ENCODE measurements at places on chromosomes 6 and 20. TPM values are rescaled to one million over a fixed set of nuclear protein-coding genes. Genes with fewer than 3 reads are reported as not detected.

SYCP2 gene
- total RNA-seq: 0.30 TPM

CST4 gene
- 0.25 TPM for total RNA-seq

SLC35D3 gene
- not detected for total RNA-seq

PAX1 gene
- not detected for total RNA-seq

IPCEF1 gene
- 0.34 TPM for total RNA-seq

IRAK1BP1 gene
- 3.3 TPM for total RNA-seq

AK9 gene
- 1.5 TPM for total RNA-seq

HLA-DOB gene
- total RNA-seq: 0.10 TPM

RSPH4A gene
- 0.10 TPM for total RNA-seq

BANF2 gene
- not detected for total RNA-seq

L3MBTL3 gene
- total RNA-seq: 12.6 TPM

DACT2 gene
- not detected for total RNA-seq

COL12A1 gene
- 51.1 TPM for total RNA-seq

MAP7 gene
- total RNA-seq: 0.25 TPM

IMPG1 gene
- not detected for total RNA-seq

SYNDIG1 gene
- total RNA-seq: not detected

NFATC2 gene
- 10.7 TPM for total RNA-seq

SALL4 gene
- under 0.01 TPM for total RNA-seq

PPIL6 gene
- total RNA-seq: not detected

CD109 gene
- total RNA-seq: 55.0 TPM

ARG1 gene
- total RNA-seq: not detected

ERVFRD-1 gene
- 6.5 TPM for total RNA-seq

UNC93A gene
- not detected for total RNA-seq

SMOC2 gene
- not detected for total RNA-seq

SGK2 gene
- not detected for total RNA-seq

CFB gene
- total RNA-seq: 3.9 TPM

STMND1 gene
- total RNA-seq: not detected

SCUBE3 gene
- 0.15 TPM for total RNA-seq

CD24 gene
- total RNA-seq: not detected

ARFRP1 gene
- 50.4 TPM for total RNA-seq

ABHD12 gene
- total RNA-seq: 37.2 TPM

ATP6V1G2 gene
- total RNA-seq: 0.39 TPM

KIAA1755 gene
- total RNA-seq: not detected

BPIFB2 gene
- not detected for total RNA-seq

ABHD16A gene
- total RNA-seq: 38.2 TPM

CST2 gene
- total RNA-seq: not detected

NSFL1C gene
- total RNA-seq: 61.7 TPM

C20orf144 gene
- 0.05 TPM for total RNA-seq

RAB44 gene
- 0.07 TPM for total RNA-seq

CLDN20 gene
- total RNA-seq: not detected

LRRN4 gene
- 0.07 TPM for total RNA-seq

PLN gene
- not detected for total RNA-seq

HLA-DMA gene
- 4.9 TPM for total RNA-seq

TPX2 gene
- total RNA-seq: 111 TPM

ARFGEF3 gene
- 5.3 TPM for total RNA-seq

ULBP1 gene
- total RNA-seq: 0.94 TPM

IL20RA gene
- not detected for total RNA-seq

CALHM4 gene
- total RNA-seq: 0.87 TPM

MOCS3 gene
- 6.5 TPM for total RNA-seq

CST7 gene
- total RNA-seq: not detected

LINC00237 gene
- not detected for total RNA-seq

GDAP1L1 gene
- total RNA-seq: not detected
